ENCODE measurements at places on chromosomes 12 and 14.

DNA sequence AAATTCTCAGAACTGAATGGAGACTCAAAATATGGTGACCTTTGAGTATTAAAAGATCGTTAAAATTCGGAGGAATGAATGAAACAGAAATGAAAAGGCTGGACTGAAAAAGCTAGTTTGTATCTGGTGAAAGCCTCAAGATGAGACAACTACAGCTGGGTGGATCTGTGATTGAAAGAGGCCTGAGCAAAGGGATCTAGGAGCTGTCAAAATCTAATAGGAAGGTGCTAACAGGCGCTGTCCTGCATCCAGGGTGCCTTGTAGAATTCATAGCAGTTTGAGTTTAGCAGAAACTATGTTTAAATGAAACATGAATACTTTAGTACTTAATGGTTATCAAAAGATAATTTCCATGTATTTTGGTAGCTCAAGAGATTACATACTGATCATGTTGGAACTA is 2.3 kb downstream of the YY1 start:
- no peak for DNase-seq

DNA sequence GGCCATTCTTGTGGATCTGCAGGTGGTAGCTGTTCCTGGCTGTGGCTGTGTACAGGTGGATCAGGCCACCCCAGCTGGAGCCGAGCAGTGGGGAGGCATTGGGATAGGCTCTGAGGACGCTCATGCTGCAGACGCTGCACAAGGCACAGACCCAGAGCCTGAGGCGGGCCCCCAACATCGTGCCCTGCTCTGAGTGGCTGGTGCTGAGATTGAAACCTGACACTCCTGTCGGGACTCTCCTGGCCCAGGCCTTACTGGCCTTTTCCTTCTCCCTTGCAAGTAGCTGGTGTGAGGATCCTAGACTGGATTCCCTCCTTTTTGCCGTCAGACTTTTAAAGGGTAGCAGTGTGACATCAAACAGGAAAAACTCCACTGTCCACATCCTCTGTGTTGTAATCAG is at the start of gene FGF23:
Gene FGF23, minus strand, starts transcription at position 308 of the 400 bp plus-strand sequence. Its CDS starts 130 bp downstream, at position 178.
- DNase-seq: no peak

- no peak for DNase-seq
Observed at GRCh38 chr14:97268097-97268496, 470.9 kb downstream of the VRK1 start.

- DNase-seq: no peak
Observed at GRCh38 chr12:112823582-112824149, 32.1 kb downstream of the RPH3A start.
